ENCODE measurements at places on chromosomes 5 and 9. TPM values are rescaled to one million over a fixed set of nuclear protein-coding genes. Genes with fewer than 3 reads are reported as not detected.

Gene P4HA2
- total RNA-seq = 46.4 TPM

Gene STK32A
- 0.25 TPM for total RNA-seq

Gene PRSS3
- total RNA-seq = 15.2 TPM

Gene TMC1
- 0.20 TPM for total RNA-seq

Gene SPINK4
- not detected for total RNA-seq

Gene TRPM3
- total RNA-seq = not detected

Gene SARDH
- 0.05 TPM for total RNA-seq

Gene RMI1
- 10.3 TPM for total RNA-seq

Gene MROH2B
- not detected for total RNA-seq

Gene CXCL14
- 0.14 TPM for total RNA-seq

Gene CDH9
- not detected for total RNA-seq

Gene C5orf46
- total RNA-seq = not detected

Gene RANBP17
- total RNA-seq = 2.0 TPM

Gene ARL14EPL
- total RNA-seq = 0.19 TPM

Gene PCDHGA12
- total RNA-seq = not detected

Gene OR13D1
- total RNA-seq = not detected

Gene BAAT
- total RNA-seq = 0.43 TPM

Gene CEP78
- 20.1 TPM for total RNA-seq

Gene CA9
- total RNA-seq = 7.3 TPM

Gene F2RL1
- 281 TPM for total RNA-seq

Gene ASPN
- not detected for total RNA-seq

Gene ABL1
- 47.6 TPM for total RNA-seq

Gene BTNL8
- total RNA-seq = not detected

Gene INSL4
- total RNA-seq = 13.9 TPM

Gene TBCA
- 269 TPM for total RNA-seq

Gene IL13
- total RNA-seq = not detected

Gene BTNL3
- total RNA-seq = not detected

Gene GGTA1
- 0.06 TPM for total RNA-seq

Gene SKIC3
- 12.6 TPM for total RNA-seq

Gene FOXD4L3
- 0.08 TPM for total RNA-seq

Gene SLC34A3
- total RNA-seq = 0.07 TPM
